ENCODE measurements at places on chromosomes 5 and 9.

DNA sequence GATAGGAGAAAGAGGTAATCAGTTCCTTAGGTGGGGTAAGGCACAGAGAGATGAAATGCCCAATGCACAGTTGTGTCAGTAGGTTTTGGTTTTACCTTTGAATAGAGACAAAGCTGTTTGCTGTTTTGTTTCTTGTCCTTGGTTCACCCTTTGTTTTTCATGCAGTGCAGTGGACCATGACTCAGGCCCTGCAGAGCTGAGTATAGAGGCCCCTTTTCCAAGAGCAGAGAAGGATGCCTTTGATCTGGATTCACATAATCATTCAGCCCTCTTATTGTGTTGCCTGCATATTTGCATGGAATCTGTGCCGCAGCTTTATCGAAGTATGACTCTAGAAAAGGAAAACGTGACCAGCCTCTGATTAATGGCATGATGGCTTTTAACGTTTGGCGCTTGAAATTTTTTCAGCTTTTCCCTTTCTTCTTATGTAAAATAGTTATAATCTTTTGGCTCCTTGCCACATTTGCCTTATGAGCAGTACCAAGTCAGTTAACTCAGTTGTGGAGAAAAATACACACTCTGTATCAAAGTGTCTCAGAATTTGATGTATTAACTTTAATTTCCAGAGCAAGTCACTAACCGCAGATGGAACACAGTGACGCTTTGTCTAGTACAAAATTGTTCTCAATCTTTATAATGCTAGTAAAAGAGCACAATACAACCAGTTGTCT is 197.6 kb downstream of the KDM4C start:
- peak; percentile 78 for DNase-seq

DNA sequence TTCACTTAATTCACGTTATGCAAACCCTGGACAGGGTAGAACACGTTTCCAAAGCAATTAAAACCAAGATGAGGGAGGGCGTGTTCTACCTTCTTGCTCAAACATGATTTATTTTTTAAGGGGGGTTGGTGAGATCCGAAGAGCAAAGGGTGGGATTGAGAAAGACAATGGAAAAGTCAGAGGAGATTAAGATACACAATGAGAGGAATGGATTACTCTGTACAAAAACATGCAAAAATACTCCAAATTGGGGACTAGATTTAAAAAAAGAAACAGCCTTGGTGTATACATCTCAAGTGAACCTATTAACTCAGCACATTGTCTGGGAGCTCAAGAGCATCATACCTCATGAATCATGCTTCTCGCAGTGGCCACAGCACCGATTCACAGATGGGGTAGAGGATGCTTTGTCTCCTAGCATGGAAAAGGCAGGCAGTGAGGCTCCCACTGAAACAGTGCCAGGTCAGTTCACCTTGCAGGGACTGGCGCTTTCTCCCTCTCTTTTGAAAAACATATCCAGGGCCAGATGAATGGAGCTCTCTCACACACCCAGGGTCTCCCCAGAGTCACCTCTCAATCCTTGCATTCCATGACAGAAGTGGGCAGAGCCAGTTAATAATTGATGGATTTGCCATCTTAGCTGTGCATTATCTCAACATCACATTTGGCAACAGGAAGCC is 459.7 kb downstream of the BNC2 start:
- peak; percentile 51 for DNase-seq

DNA sequence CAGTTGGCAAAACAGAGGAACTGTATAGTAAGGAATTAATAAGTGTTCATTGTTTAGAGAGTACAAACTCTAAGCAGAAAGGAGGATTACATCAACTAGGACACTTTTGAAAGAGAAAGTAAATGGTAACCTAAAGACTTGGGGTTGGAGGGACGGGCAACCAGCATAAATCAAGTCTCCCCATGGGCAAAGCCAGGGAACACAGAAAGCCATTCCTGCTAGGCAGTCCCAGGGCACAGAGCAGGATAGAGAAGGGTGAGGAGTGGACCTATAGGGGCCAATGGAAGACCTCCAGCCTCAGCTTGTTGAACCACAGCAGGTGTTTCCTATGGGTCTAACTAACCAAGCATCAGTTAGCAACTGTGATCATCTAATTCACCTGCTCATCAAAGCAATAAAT is 9.2 kb upstream of the ERAP1 start:
- no peak for DNase-seq

DNA sequence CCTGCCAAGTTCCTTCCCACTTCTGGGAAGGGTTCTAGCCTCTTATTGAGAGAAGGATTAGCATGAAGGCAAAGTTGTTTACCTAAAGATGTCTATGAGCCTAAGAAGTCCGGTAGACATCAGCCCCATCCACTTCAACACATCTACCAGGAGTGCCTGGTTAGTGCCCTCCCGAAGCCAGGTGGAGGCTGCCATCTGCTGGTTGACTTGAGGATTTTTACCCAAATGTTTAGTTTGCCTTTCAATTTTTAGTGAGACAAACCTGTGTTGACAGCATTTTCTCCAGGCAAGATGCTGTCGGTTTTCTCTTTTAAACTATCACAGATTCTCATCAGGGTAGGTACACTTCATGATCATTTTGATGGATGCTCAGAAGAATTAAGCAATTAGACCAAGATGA is 83.6 kb upstream of the TNFSF8 start:
- DNase-seq = peak; percentile 88

GRCh38 chr5:63025679-63026078 is 447.1 kb downstream of the LRRC70 start:
- DNase-seq = no peak

- peak; percentile 58 for DNase-seq
These were observed 424.7 kb downstream of the RAB3C start for GRCh38 chr5:59007460-59008063.

DNA sequence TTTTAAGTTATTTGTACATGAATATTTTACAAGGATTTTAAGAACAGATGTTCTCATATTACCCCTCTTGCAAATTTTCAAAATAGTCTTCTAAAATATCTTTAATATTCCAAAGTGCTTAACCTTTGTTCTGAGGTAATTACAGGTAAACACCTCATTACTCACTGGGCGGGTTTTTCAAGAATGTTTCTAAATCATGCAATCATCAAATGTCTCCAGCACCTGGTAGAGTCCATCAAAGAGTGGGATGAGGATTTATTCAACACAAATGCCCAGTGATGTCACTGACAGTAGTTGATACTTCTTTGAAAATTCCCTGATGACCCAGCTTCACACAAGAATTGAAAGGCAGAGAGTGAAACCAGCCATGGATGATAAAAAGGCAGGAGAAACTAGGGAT is 114.4 kb downstream of the SEC61B start:
- peak; percentile 56 for DNase-seq

GRCh38 chr9:130090915-130091314 is 37.2 kb downstream of the GPR107 start:
- DNase-seq = no peak

GRCh38 chr5:173753307-173754168 is 134.6 kb upstream of the CPEB4 start:
- DNase-seq = peak; percentile 58

DNA sequence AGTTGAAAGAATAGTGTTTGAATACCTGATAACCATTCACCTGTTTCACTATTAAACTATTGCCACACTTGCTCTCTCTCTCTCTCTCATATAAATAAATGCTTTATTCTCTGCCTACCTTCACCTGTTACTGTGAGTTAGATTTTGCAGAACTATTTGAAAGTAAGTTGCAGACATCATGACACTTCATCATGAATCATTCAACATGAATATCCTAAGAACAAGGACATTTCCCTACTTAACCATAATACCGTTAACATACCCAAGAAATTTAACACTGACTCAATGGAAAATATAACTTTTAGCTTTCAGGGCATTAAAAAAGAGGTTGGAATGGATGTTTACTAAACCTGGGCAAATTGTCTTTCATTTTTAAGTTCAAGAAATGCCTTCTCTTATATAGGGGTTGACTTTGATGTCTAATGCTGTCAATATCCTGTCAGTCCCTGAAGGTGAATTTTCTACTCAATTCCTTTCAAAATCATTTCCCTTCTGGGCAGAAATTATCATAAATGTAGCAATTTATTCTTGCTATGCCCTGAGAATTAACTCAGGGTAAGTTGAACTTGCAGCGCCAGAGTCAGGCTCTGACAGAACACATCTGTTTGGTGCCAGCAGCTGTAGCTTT is 582.6 kb upstream of the TLE4 start:
- DNase-seq = no peak

- DNase-seq = no peak
These were observed 813 bp upstream of the AGTPBP1 start for GRCh38 chr9:85742597-85742936.

DNA sequence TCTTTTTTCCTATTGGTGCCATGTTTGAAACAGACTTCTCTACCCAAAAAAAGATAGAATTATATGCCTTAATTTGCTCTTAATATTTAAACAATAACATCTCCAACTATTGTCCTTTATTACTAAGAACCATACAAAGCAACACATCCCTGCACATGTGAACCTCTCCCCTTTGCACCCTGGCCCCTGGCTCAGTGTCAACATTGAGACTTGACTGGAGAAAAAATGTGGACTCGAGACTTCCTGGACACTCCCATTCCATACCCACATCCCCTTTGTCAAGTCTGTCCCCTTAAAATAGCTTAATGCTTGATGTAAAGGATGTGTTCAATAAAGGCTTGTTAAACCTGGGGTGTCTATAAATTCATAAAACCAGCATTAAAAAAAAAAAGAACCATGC is 53.2 kb downstream of the TTC39B start:
- no peak for DNase-seq

DNA sequence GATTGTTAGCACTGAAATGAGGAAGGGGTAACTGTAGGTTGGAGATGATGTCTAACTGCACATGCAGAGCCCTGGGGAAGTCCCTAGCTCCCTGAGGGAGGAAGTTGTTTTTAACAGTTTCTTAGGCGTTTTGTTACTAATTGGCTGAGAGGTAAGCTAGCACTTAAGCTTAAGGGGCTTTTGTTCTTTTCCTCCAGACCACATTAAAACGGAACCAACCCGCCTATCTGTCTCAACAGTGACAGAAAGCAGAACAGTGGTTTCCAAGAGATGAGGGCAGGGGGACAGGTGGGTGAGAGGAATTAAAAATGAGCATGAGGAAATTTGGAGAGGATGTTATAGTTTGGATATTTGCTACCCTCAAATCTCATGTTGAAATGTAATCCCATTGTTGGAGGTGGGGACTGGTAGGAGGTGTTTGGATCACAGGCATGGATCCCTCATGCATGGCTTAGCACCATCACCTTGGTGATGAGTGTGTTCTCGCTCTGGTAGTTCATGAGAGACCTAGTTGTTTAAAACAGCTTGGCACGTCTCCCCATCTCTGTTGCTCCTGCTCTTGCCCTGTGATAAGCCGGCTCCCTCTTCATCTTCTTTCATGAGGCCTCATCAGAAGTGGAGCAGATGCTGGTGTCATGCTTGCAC is 38.9 kb downstream of the LYRM7 start:
- peak; percentile 87 for DNase-seq

GRCh38 chr9:79661886-79662536 is 90.2 kb downstream of the TLE4 start:
- peak; percentile 23 for DNase-seq

DNA sequence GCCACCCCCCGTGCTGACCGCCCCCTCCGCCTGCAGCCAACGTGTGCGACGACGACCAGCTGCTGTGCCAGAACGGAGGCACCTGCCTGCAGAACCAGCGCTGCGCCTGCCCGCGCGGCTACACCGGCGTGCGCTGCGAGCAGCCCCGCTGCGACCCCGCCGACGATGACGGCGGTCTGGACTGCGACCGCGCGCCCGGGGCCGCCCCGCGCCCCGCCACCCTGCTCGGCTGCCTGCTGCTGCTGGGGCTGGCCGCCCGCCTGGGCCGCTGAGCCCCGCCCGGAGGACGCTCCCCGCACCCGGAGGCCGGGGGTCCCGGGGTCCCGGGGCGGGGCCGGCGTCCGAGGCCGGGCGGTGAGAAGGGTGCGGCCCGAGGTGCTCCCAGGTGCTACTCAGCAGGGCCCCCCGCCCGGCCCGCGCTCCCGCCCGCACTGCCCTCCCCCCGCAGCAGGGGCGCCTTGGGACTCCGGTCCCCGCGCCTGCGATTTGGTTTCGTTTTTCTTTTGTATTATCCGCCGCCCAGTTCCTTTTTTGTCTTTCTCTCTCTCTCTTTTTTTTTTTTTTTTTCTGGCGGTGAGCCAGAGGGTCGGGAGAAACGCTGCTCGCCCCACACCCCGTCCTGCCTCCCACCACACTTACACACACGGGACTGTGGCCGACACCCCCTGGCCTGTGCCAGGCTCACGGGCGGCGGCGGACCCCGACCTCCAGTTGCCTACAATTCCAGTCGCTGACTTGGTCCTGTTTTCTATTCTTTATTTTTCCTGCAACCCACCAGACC is 80.2 kb downstream of the NTNG2 start:
- peak; percentile 72 for DNase-seq

GRCh38 chr5:149878371-149878770 is 66.2 kb downstream of the PDE6A start:
- peak; percentile 62 for DNase-seq

DNA sequence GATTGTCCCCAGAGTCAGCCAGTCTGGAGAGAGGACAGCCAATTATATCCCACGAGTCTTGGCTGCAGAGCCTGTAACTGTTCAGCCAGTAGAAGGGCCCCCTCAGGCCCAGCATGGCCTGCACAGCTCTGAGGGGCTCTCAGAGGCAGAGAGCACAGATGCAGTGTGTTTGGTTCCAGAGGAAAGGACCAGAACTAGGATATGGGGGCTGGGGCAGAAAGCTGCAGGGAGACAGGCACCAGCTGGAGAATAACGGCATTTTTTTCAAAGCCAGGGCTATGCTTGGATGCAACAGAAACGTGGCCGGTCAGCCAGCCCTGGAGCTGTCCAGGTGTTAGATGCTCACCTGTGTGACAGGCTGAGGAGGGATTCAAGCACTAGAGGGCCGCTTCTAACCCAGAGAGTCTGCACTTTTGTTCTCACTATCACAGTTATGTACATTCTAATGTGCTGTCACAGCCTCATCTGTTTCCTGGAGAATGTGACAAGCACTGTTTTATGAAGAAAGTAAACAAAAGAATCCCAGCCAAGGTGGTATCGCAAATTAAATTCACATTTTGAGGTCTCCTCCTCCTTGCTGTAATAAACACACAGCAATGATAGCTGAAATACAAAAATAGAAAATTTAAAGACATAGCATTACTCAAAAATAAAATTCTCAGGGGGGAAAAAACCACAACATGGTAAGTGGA is 96.5 kb downstream of the GABBR2 start:
- peak; percentile 85 for DNase-seq

DNA sequence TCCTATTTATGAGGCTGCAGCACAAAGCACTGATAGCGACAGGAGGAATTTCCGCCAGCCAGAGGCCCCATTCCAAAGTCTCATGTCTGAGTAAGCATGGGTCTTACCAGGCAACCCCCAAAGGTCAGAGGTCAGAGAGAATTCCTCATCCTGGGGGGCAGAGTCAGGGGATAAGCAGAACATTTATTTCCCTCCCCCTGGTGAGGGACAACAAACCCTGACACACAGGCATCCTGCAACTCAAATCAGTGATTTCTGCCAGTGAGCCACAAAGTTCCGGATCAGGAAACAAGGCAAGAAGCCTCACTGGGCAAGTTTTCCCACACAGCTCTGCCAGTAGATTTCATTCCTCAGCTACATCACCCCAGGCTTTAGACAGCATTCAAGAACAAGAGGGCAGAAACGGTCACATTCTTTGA is 37.0 kb downstream of the ADAMTS12 start:
- DNase-seq = no peak

GRCh38 chr5:93954421-93955069 is 213.1 kb upstream of the POU5F2 start:
- no peak for DNase-seq

Data from NCI-H69 (cell line).